ENCODE measurements at places on chromosomes 7 and 10.

GRCh38 chr7:43291789-43292188 lies 179.3 kb downstream of the HECW1 start:
- no peak for DNase-seq

DNA sequence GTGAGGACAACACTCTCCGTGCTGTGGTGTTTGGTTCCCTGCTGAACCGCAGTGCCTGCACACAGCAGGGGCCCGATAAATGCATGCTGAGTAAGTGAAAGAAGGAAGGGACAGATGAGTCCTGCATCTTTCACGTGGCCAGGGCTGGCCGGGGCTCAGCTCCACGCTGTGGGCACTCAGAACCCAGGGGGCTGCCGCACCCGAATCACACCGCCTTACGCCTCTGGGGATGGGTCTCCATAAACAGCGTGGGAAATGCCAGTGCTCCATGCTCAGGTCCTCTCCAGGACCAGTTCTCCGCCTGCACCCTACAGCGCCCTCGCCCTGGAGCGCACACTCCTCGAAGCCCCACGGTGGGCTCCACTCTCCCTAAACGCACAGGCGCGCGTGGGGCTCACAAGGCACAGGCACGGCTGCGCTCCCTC lies 38.1 kb downstream of the RASGEF1A start:
- DNase-seq = no peak

GRCh38 chr7:12802070-12802469 lies 114.6 kb downstream of the ARL4A start:
- DNase-seq = no peak

GRCh38 chr10:61391281-61391680 lies 61.9 kb downstream of the TMEM26 start:
- no peak for DNase-seq

DNA sequence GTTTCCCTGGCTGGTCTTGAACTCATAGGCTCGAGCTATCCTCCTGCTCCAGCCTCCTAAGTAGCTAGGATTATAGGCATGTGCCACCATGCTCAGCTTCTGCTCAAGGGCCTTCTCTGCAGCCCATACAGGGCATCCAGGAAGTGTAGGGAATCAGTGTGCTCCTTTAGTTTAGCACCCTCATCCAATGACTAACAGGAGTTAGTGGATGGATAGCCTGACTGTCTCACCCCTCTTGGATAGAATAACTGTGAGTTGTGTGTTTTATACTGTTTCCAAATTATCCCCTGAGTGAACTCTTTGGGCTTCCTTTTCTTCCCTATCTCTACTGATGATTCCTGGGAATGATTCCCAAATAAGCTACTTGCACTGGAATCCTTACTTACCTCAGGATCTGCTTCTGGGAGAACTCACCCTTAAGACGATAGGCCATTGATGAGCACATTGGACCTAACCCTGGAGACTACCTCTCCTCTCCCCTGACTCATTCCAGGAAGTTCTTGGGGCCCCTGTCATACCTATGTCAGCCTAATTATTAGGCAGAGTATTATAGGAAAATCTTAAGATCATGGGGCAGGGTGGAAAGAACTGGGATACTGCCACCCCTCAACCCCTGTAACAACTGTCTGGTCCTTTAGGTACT lies 18.5 kb downstream of the STRIP2 start:
- no peak for DNase-seq

- no peak for DNase-seq
These were observed 179.2 kb downstream of the RELN start for GRCh38 chr7:103810112-103810744.
